ENCODE measurements at places on chromosomes 4 and X.

DNA sequence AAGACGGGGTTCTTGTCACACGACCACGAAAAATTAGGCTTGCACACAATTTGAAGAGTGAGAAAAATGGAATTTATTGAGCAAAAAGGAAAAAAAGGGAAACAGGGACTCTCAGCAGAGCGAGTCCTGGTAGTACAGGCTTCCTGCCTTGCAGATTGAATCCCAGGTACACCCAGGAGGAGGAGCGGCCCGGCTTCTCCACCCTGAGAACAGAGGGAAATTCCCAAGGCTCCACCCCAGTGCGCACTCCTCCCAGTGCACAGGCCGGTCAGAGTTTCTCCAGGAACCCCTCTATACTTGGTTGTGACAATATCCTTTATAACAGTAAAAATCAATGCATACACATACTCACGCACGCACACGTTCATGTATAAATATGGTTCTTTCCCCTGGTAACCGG is 22.0 kb downstream of the SLC4A4 start:
- no peak for DNase-seq

DNA sequence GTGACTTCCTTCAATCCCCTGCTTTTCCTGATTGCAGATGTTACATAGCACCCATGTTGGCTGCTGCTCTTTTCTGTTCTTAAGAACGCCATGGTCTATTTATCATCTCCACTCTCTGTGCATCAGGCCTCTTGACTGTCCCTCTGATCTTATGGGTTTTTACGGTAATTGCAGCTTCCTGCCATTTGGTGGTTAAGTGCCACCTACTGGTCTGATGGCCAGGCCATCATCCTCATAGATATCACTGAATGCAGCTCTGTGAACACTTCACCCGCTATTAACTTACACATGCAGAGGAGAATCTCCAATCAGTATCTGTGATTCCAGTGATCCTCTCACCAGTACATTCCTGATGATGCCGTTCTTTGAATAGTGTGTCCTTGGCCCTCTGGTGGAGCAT is 382.4 kb downstream of the TRAM1L1 start:
- DNase-seq: no peak

GRCh38 chr4:141647966-141648365 is 11.6 kb downstream of the IL15 start:
- no peak for DNase-seq

DNA sequence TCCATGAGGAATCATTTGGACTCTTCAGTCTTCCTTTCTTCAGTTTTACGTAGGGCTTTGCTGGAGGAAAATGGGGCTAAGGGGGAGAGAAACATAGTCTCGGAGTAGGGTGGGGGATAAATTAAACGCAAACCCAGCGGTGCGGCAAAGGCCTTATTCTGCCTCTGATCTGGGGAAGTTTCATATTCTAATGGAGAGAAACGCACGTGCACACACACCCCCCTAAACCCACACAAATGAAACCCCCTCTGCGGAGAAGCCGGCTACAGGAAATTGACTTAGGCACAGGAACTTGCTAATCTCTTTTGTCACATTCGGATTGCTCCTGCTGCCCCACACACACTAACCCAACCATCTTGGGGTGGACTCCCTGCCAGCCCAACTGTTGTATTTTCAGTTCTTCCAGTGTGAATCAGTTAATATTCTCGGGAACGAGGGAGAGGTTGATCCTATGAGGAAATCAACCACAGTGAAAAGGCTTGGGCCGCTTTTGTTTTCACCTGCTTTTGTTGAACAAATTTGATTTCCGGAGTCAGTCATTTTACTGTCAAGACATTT is at the start of gene RHOH:
Gene RHOH, plus strand, starts transcription at position 308 of the 558 bp plus-strand sequence. CDS start 46,356 bp downstream, outside the sequence.
- DNase-seq: peak; percentile 89

DNA sequence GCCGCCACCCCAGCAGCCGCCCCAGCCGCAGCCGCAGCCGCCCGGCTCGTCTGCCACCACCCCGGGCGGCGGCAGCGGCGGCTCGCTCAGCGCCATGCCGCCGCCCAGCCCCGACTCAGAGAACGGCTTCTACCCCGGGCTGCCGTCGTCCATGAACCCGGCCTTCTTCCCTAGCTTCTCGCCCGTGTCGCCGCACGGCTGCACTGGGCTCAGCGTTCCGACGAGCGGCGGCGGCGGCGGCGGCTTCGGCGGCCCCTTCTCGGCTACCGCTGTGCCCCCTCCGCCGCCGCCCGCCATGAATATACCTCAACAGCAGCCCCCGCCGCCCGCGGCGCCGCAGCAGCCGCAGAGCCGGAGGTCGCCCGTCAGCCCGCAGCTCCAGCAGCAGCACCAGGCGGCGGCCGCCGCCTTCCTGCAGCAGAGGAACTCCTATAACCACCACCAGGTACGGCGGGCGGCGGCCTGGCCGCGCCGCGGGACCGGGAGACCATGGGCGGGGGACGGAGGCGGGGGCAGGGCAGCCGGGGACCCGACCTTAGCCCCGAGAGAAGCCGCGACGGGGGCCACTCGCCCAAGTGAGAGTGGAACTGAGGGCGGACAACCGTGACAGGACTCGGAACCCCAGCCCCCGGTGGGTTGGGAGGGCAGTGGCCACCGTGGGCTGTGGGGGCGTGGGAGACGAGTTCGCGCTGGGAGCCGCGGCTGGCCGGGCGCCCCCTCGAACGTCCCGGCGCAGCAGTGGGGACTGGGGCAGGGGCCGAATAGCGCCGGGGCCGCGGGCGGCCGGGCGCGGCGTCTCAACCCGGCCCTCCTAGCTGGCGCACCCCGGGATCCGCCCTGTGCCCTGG is 1.8 kb downstream of the CPEB2 start:
- peak; percentile 61 for DNase-seq

GRCh38 chr4:175307326-175307725 is 389.2 kb downstream of the ADAM29 start:
- no peak for DNase-seq

DNA sequence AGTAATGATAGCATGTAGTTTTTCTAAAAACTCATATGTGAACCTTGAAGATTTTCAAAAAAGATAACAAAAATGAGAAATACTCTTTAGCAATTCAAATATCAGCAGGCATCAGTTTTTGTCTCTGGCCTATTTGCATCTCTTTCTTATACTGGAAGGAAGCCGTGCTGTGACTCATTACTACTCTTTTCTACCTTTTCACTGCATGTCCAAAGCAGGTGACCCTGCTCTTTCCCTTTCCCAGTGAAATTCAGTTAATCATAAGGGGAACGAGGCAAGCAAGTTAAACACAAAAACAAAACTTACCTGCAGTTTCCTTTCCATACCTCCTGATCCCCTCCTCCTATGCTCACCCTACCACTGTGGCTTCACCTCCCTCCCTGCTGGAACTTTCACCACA is 9.3 kb downstream of the SPATA4 start:
- DNase-seq: no peak

DNA sequence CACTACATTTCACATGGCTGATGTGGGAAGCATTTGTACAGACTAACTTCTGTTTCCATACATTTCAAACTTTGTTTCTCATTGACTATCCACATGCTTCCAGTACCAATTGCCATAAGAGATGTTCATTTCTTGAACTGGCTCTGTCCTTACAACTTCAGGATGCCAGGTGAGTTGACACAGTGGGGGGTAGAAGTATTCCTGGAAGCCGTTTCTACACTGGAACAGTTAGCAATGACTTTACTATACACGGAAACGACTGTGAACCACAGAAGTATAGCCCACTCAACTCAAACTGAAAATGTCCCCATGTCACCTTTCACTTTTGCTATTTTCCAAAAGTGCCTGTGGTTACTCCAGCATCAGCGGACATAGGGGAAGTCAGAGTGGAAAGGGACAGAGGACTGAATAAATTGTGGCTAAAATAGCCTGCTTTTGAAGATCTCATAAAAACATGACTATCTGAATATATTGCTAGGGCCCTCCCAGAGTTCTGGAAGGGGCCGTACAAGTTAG is 38.0 kb upstream of the DSPP start:
- no peak for DNase-seq

DNA sequence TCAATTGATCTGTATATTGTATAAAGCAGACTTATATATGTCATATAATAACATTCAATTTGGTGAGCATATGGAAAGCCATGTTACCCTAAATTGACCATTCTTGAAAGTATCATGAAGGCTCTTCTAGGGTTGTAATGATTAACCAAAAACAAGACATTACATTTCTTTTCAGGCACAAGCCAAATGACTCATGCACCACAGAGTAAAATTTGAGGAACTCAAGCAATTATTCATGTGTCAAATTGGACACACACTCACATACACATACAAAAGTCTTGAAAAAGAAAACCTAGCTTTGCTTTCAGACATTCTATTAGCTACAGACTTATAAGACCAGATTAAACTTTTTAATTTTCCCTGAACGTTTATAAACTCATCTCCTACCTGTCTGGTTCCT is 146.5 kb upstream of the PCDH18 start:
- no peak for DNase-seq

DNA sequence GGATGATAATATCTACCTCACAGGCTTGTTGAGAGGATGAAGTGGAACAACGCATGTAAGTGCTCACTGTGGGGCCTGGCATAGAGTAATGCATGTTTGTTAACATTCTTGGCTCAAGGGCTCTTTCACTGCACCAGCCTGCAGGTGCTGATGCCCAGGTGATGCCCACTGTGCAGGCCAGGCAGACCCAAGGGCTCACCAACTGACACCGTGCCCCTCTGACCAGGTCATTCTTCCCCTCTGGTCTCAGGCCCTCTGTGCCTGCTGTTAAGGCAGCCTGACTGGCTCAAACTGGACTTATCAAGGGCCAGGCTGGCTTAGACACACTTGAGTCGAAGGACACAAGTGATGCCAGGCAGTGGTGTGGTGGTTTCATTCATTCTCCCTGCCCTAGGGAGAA is 90.5 kb downstream of the PJA1 start:
- no peak for DNase-seq

DNA sequence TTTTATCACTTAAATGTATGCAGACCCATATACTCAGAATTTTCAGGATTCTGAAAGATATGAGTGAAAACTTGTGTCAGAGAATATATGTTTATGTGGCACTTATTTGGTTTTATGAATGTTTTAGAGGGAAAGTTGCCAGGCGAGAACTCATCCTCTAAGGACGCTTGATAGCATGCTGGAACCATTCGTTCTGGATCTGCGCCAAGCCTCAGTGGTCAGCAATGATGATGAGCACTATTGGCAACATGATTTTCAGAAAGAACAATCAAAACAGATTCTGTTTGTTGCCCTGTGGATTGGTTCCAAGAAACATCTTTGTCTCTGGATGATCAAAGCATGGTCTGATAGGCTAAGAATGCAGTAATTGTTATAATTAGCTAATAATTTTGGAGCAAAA is 32.1 kb upstream of the RAPGEF2 start:
- no peak for DNase-seq

- no peak for DNase-seq
These were observed 29.6 kb downstream of the TRIM2 start for GRCh38 chr4:153233761-153234371.

GRCh38 chr4:159266981-159267868 is 164.3 kb downstream of the RAPGEF2 start:
- DNase-seq: no peak

GRCh38 chr4:91961504-91961903 is 342.3 kb upstream of the GRID2 start:
- DNase-seq: no peak

DNA sequence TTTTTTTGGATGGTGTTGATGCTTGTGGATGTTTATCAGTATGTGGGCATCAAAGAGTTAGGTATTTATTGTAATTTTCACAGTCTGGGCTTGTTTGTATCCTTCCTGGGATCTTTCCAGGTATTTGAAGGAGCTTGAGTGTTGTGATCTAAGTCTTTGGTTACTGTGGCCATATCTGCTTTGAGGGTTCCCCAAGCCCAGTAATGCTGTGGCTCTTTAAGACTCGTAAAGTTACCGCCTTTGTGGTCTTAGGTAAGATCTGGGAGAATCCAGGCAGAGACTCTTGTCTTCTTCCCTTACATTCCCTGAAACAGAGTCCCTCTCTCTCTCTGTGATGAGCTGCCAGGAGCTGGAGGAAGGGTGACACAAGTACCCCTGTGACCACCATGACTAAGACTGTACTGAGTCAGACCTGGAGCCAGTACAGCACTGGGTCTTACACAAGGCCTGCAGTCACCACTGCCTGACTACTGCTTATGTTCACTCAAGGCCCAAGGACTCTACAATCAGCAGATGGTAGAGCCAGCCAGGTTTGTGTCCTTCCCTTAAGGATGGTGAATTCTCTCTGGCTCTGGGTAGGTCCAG is 62.2 kb downstream of the FMR1NB start:
- DNase-seq: no peak

- no peak for DNase-seq
These were observed 708.7 kb downstream of the TECRL start for GRCh38 chr4:63700569-63700968.

GRCh38 chr4:119655111-119655837 is 26.7 kb upstream of the PDE5A start:
- DNase-seq: no peak

GRCh38 chrX:78098108-78098507 is 5.9 kb upstream of the PGK1 start:
- DNase-seq: no peak

- no peak for DNase-seq
These were observed 531 bp upstream of the GPRIN3 start for GRCh38 chr4:89308161-89308500.

DNA sequence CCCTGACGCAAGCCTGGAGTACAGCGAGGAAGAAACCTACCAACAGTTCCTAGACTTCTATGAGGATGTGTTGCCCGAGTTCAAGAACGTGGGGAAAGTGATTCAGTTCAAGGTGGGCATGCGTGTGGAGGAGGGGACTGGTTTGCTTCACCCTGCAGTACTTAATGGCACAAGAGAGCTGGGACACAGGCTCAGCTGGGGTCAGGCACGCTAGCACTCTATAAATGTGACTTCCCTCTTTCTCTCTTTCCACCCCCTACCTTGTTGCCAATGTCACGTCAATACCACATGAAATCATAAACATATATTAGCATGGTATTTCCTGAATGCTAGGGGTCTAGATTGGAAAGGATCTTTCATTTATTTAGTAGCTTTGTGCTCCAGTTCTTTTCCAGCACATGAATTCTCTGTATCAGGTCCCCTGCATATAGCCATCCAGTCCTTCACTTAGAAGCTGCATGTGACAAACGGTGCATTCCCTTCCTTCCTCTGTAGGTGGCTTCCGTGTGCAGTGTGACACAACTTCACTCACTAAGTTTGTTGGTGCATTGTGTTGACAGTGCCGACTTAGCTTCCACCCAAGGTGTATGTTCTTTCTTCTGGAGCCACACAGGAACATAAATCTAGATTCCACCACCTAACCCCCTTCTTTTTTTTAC is 25.6 kb downstream of the ZRSR2 start:
- peak; percentile 30 for DNase-seq

DNA sequence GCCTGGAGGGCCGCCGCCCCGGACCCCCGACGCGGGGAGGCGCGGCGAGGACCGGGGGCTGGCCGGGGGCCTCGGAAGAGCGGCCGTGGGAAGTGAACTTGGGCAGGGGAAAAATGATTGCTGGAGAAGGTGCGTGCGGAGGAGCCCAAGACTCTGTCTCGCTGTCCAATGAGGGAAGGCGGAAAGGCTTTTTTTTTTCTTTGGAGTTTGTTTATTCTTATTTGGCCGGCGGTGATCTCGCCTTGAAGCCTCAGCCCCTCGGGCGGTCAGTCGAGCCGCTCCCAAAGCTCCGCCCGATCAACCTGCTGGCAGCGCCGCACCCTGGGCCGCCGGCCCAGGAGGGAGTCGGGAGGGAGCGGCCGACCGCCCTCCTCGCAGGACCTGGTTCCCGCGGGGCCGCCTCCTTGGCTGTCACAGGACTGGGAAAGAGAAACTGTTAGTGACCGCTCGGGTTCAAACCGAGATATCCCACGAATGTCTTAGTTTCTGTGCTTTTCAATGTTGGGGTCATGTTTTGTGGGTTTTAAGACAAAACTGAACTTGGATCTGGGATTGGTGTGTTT is 2.5 kb downstream of the CPEB2 start:
- peak; percentile 31 for DNase-seq

- DNase-seq: no peak
These were observed 307.0 kb upstream of the CPEB2 start for GRCh38 chr4:14695095-14695845.
